ENCODE measurements at places on chromosomes 5 and 9.

DNA sequence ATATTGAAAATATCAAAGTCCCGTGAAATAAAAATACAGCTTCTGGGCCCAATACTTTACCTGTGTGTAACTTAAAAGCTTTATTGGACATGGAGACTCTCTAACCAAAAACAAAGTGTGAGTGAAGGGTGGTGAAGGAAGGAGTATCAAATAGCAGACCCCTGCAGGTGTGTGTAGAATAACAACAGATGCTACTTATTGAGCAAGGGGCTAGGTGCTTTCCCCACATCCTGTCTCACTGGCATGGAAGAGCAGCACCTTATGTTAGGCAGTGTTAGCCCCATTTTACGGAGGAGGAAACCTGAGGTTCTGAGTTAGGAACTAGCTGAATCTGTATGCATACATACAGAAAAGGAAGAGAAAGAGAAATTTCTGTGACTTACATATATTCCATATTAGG, 21.8 kb downstream of the SLIT3 start:
- DNase-seq: no peak

DNA sequence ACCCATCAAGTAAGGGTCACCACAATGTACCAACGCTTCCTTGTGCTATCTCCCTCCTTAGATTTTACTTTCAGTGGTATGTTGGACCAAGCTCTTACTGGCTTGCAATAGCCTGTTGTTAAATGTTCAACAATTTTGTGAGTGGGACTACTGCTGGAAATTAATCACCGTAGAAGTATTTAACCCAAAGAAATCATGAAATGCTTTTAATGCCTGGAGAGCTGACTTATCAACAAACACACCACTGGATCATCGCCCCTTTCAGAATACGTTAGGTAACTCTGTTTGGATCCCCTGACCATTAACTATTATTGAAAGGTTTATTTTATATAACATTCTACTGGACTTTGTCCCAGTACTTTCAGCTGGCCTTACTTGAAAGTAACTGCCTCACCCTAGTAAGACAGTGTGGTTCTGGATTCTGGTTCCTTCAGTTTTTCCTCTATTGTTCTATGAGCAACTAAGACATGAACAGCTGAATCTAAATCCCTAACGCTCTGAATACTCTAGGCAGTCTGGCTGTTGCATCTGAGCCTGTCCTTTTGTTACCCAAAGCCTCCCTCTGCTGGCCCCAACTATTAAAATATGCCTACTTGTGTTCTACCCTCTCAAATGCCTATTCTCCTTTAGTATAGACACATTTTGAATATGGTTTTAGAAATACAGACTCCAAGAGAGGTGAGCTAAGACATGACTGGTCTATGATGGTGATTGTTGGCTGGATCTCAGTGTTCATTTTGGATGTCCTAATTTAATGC, 1203.4 kb upstream of the DMAC1 start:
- no peak for DNase-seq

DNA sequence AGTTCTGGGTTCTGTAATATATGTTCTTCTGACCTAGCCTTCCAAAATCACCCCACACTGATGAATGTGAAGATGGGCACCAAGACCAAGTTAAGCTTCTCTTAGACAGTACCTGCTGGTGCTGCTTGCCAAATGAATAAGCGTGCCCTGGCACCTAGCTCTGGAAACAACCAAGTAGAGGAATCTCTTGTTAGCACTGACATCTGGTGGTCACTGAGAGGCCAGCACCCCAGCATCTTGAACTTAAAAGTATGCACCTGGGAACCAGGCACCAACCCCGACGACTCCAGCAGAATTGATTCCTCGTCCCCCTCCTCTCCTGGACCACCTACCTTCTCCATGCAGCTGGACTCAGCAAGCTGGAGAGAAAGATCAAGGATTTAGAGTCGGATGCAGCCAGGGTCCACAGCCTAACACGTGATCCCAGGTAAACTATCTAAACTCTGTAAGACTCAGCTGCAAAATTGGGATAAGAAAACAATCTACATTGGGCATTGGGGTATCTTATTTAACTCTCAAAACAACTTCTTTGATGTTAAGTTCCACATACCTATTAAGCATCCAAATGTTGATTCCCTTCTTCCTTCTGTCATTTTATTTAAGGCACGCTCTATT, 89.8 kb downstream of the SLC1A3 start:
- DNase-seq: peak; percentile 79

DNA sequence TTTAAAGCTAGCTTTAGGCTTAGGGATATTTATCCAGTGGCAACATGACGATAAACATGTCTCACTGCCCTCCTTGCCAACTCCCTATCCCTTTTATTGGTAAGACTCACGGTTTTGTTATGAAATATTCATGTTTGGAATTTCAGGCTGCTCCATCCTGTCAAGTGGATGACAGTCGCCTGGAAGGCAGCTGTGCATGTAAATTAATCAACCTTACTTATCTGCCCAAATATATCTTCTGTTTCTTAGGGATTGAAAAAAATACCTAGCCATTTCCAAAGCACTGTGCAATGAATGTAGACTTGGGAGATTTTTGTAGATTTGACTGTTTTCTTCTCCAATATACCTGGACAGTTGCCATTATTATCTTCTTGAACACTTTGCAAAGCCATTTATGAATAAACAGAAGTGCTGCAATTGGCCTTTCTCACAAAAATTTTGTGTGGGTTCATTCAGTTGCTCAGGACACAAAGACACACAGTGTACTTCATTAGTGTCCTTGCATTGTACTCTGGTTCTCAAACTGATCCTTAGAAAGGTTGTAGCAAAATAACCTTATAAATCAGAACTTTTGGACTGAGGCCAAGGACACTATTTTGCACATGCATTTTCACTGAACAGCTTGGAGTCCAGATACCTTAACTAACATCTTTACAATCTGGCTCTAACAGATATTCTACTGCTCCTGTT, 889.4 kb upstream of the SEMA6A start:
- no peak for DNase-seq

DNA sequence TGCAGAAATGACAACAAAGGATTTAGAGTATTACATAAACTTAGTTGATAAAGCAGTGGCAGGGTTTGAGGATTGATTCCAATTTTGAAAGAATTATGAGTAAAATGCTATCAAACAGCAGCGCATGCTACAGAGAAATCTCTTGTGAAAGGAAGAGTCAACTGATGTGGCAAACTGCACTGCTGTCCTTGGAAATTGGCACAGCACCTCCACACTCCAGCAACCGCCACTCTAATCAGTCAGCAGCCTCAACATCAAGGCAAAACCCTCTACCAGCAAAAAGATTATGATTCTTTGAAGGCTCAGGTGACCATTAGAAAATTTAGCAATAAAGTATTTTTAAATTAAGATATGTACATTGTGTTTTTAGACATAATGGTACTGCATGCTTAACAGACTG, 66.4 kb downstream of the AUH start:
- DNase-seq: no peak

DNA sequence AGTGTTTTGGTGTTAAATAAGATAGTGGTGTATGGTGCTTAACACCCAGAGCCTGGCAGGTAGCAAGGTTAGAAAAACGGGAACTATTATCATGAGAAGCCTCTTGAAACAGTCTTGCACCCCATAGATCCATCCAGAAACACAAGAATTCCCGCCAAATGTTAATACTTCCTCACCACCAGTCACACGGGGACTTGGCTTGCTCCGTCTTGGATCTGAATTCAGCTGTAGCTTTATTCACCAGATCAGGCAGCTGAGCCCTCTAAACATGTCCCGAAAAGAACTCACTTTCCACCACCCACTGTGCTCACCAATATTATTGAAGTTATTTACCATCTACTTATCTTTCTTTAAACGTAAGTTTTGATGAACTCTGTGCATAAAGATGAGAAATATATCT, 101.6 kb upstream of the PTPN3 start:
- DNase-seq: no peak

GRCh38 chr5:122882831-122883230, 37.4 kb downstream of the SNX24 start:
- no peak for DNase-seq

DNA sequence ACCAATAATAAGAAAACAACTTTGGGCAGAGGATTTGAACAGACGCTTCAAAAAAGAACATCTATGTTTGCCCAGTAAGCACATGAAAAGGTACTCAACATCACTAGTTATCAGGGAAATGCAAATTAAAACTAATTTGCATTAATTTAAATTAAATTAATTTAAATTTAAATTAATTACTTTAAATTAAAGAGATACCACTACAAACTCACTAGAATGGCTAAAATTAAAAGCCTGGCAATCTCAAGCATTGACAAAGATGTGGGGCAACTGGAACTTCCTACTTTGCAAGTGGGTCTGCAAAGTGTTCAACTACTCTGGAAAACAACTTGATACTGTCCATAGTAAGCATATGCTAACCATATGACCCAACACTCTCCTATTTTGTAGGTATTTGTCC, 32.1 kb upstream of the ELL2 start:
- no peak for DNase-seq

DNA sequence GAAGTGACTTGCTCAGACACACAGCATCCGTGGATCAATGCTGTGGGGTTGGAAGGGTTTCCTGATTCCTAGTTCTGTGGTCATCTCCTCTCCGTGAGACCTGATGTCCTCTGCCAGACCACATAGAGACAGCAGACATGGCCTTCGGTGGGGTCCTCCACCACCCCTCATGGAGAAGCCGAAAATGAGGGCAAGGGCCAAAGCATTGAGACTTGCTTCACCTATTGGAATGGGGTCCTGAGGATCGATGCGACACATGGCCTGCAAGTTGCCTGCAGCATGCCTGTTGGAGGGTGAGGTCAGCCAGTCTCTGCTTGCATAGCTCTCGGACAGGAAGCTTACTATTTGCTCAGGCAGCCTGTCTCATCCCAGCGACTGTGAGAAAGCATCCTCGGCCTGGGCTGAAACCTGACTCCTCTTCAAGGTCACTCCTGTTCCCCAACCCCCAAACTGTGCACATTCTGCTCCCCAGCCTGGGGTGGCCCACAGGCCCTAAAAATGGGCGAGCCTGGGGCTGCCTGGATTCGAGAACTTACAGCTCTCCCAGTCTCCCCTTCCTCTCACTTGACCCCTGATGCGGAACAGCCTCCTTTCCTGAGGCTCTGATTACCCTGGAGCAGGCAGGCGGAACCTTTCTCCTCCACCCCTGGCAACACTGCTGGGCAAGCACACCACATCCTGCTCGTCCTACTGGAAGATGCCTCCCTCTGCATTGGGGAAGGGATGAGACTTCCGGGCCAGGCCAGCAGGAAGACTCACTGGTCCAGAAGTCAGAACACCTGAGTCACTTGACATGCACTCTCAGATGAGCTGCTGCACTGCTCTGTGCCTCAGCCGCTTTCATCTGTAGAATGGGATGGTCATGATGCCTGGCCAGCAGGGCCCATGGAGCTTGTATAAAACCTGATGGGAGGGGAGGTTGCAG, 186.9 kb downstream of the RGS3 start:
- DNase-seq: no peak

- DNase-seq: no peak
Observed at GRCh38 chr5:55173687-55174230, 782 bp upstream of the CDC20B start.

DNA sequence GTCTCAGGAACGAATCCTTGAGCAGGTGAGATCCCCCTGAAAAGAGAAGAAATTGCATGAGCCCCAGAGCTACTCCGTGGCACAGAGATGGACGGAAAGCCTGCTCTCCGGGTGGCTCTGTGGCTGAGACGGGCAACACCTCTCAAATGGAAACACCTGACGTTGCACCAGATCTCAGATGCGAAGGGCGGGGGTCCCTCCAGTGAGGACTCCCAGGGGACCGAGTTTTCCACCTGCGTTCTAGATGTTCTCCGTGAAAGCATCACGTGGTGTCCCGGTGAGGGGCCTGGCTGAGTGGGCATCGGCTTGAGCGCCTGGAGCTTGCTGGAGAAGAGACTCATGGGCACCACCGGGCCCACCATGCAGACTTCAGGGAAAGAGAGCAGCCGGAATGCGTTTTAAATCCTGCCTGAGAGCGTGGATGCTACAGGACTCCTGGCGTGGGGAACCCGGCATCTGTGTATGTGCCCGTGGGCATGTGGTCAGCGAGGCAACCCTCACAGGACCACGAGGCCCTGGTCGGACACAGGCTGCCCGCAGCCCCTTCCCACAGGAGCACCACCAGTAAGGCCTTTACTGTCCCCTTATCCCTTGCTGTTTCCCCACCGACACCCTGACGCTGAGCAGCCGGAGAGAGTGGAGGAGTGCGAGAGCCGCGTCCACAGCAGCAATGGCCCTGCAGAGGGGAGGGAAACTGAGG, 378.4 kb upstream of the IRX4 start:
- no peak for DNase-seq

GRCh38 chr9:38176251-38176650, 107.2 kb upstream of the SHB start:
- no peak for DNase-seq

DNA sequence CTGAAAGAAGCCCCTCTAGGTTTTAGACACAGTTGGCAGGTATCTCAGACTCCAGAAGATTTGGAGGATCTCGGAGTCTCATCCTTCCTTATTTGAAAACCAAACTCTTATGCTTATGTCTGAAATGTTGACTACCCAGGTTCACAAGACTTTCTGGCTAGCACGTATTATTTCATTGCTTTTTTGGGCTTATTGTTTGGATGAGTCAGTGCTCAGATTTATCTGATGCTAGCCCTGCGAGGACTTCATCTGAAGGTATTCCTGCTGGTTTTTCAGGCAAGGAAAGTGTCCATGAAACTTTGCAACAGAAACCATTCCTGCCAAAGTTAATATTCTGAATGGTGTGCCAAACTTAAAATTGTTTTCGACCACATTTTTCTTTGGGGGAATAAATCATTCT, 8.5 kb downstream of the OSTF1 start:
- DNase-seq: no peak

GRCh38 chr5:66992547-66992946, 204.1 kb downstream of the CD180 start:
- no peak for DNase-seq

- no peak for DNase-seq
Observed at GRCh38 chr5:50593681-50594080, 72.8 kb upstream of the PARP8 start.

GRCh38 chr5:153539983-153540382, 49.5 kb downstream of the GRIA1 start:
- no peak for DNase-seq

DNA sequence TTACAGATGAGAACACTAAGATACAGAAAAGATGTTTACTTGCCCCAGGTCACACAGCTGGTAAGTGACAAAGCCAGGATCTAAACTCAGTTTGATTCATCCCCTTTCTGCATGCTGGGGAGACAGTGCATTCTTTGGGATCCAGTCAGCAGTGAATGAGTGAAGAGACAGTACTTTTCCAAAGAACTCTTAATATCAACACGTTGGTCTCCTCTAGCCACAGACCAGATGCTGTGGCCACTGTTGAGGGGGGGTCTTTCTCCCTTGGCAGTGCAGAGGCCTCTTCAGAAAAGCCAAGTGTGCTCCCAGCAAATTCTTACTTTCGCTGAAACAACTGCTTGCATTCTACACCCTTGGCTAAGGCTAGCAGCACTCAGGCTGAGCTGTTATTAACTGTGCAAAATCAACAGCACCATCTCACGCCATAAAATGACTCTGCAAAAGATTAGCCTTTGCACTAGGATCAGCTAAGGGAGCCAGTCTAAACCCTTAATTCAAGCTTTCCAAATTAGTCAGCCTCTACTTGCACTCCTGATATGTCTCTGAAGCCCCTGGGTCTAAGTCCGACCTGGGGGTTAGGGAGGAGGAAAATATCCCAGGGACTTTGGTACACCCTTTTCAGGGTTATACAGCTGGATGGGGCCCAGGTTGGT, 4.8 kb upstream of the TMEM171 start:
- peak; percentile 22 for DNase-seq

Data from SW 1271 (cell line).